ENCODE measurements at places on chromosomes 6 and 20. TPM values are rescaled to one million over a fixed set of nuclear protein-coding genes. Genes with fewer than 3 reads are reported as not detected.

DNA sequence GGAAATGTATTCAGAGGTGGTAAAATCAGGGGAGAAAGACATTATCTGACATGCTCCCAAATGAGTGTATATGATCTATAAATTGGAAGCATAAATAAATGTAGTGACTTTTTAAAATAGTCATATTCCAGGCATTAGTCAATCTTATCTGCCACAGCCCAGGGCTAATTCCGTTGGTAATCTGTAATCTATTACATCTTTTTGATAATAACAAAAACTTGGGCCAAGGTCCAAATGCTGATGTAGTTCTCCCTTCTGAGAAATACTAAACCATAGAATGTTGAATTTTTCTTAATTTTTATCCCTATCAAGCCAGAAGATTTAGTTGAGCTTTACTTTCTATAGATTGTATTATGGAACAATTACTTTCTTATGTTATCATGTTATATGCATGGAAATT lies 1279.8 kb downstream of the EPHA7 start:
- no peak for DNase-seq

DNA sequence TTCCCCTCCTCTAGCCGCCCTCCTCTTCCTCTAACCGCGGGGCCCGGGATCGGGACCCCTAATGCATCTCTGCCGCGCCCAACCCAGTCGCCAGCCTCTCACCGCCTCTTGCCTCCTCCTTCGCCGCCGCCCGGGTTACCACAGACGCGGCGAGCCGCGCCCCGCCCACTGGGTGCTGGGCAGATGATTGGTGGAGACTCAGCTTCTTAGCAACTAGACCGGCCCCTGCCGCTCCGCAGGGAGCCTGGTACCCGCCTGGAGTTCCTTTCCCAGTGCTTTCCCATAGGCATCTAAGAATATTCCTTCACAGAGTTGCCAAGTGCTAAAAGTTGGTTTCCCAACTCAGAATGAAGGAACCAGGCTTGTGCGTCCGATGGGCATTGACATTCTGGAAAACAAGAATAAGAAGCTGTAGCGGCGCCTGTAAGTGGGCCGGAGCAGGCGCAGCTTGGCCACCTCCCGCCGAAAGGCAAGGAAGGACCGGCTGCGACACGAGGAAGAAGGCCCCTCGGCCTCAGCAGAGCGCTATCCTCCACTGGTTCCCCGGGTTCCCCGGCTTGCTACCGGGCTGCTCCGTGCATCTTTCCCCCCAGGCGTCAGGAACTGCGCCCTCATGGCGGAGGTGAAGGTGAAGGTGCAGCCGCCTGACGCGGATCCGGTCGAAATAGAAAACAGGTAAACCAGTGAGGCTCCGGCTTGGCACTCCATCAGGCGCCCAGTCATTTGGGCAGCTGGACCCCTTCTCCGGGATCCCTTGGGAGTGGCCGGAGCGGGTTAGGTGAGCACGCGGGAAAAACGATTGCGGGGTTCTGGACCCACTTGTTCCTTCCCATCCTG lies at the start of the genes DZANK1 and POLR3F:
Gene DZANK1, minus strand, starts transcription at position 137 of the 837 bp plus-strand sequence. CDS start 1,672 bp downstream, outside the sequence.
Gene POLR3F, plus strand, starts transcription at position 497 of the 837 bp plus-strand sequence. Its CDS starts 117 bp downstream, at position 614.
- peak; percentile 96 for DNase-seq

DNA sequence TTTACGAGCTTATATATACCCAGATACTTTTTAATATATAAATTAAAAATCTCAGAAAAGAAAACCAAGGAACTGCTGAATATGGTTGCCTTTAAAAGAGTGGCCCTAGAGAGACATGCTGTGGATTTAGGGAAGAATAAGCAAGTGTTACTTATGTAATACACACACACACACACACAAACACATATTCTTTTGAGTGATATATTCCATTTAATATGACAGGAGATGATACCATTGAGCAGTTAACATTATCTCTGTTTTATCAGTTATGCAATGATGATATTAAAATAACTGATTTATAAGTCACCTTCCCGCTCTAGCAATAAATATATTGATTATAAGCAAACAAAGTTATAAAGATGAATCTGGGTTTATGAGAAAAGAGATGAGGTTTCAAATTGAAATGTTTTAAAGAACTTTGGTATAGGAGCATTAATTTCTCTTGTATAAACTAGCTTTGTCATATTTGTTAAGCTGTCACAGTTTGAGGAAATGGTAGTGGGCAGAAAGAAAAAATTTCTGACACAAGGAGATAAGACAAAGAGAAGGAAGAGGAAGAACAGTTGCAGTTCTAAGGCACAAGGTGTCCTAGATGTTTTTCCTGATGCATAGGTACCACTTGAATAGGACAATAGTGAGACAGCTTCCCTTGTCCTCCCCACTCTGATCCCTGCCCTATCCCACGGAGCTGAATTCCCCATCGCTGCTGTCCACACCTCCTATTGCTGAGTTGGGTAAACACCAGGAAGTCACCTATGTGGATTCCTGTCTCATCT lies 26.4 kb downstream of the GPX5 start:
- DNase-seq, result no peak

DNA sequence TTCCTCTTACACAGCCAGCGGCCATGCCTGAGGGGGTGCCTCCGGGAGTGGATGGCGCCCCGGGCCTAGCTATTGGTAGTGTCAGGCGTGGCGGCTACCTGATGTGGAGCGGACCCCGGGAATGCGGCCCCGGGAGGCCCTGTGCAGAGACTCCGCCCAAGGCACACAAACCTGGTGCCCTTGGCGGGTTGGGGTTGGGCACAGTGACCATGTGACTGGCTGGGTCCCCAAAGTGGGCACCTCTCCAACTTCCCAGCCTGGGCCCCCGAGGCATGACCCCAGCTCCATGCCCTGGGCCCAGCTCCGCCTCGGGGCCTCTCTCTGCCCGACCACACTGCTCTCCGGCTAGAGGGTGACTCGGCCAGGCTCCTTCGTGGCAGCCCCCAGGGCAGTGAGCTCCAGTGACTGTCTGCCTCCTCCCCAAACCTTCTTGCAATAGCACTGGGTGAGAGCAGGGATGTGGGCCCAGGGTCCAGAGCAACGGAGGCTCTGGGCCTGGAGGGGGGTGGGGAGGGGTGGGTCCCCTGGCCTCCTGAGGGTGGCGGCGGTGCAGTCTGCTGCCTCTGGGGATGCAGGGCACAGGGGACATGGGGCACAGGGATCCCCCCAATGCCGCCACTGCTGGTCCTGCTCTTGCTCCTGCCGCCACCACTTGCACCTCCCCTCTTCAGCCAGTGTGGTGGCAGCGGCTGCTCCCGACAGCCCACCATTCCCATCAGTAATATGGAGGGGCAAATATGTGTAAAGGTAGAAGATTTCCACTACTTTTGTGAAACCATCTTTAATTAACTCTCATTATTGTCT lies 942.9 kb upstream of the EPHA7 start:
- no peak for DNase-seq

DNA sequence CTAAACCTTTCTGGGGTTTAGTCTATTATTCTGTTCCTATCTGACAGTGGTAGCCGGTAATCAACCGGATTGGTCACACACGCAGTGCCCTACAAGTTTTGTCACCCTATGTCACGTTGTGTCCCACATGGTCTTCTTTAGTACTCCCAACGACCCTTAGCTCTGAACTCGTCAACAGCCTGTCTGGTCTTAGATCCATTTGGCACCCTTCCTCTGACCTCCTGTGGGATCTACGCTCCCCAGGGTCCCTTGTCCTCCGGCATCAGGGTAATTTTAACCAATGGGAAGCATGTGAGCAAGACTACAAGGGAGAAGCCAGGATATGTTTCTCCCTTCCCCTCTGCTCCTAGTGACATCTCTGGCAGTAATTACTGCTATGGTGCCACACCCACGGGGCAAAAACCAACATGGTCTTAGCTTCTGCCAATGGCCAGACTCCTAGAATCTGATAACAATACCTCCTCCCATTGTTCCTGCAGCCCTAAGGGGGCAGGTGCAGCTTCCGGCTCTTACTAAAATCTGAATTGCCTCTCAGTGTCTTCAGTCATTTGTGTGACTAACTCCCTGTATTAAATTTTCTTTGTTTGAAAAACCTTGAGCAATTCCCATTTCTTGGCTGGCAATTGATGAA lies 56.6 kb downstream of the MAFB start:
- DNase-seq, result no peak

GRCh38 chr6:40422046-40422445 lies 165.1 kb downstream of the LRFN2 start:
- no peak for DNase-seq

DNA sequence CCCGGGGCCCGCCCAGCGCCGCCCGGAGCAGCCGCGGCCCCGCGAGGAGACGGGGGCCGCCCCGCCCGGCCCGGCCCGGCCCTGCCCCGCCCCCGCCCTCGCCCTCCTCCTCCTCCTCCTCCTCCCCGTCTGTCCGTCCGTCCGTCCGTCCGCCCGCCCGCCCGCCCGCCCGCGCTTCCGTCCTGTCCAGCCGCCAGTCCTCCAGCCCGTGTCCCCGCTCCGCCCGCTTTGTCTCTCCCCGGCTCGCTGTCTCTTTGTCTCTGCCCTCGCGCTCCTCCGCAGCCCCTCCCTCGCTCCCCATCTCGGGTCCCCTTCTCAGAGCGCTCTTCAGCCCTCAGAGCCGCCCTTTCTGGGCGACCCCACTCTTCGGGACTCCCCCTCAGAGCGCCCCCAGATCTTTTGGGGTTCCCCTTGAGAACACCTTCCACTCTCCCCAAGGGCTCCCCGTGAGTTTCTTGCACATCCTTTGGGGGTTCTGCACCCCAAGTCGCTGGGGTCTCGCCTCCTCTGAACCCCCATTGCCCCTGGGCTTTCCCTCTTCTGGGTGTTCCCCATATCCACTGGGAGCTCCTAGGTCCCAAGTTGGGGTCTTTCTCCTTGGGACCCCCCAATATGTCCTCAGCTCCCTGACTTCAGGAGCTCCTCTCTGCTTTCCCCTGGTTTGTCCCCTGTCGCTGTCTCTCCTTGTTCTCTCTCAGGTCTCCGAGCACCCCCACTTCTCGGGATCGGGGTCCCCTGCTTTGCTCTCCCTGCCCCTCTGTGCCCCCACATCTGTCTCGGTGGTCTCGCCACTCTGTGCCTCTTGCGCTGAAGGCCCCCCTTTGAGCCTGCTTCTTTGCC lies 79.5 kb upstream of the MYL9 start:
- peak; percentile 35 for DNase-seq

- DNase-seq, result no peak
Observed at GRCh38 chr6:74402781-74403180, 706.8 kb downstream of the CD109 start.

GRCh38 chr6:33424855-33425667 lies 5.2 kb downstream of the SYNGAP1 start:
- no peak for DNase-seq

DNA sequence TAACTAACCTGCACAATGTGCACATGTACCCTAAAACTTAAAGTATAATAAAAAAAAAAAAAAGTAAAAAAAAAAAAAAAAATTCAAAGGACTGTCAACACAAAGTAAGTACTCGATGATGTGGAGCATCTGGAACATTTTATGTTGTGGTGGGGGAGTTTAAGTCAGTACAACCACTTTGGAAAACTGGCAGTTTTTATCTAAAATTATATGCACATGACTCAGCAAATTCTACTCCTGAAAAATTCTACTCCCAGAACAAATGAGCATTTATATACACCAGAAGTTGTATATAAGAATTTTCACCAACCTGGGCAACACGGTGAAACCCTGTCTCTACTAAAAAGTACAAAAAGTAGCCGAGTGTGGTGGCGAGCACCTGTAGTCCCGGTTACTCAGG lies 36.9 kb upstream of the CCDC28A start:
- no peak for DNase-seq

MAP7 gene
- total RNA-seq, result 1.0 TPM

SLC26A8 gene
- not detected for total RNA-seq

TRIM40 gene
- total RNA-seq, result not detected

TCF15 gene
- total RNA-seq, result not detected

ERVFRD-1 gene
- not detected for total RNA-seq

NR2E1 gene
- 0.05 TPM for total RNA-seq
